ENCODE measurements at places on chromosomes 11 and 22. TPM values are rescaled to one million over a fixed set of nuclear protein-coding genes. Genes with fewer than 3 reads are reported as not detected.

- no peak overlapping the region for H3K27ac ChIP-seq
- H3K4me3 ChIP-seq, result peak overlapping the region; percentile 56
- H3K27me3 ChIP-seq, result no peaks in the 10 kb centered on the region
- peaks cover 13% of the 10 kb centered on the region for H3K4me1 ChIP-seq
These were observed 673 bp upstream of the PANX2 start for GRCh38 chr22:50169774-50170341.

- DNase-seq, result no peak
- H3K27me3 ChIP-seq, result no peaks in the 10 kb centered on the region
- H3K36me3 ChIP-seq, result peaks cover 8% of the 10 kb centered on the region
- no peak overlapping the region for H3K27ac ChIP-seq
- no peak overlapping the region for H3K4me3 ChIP-seq
These were observed 55.6 kb downstream of the TCF20 start for GRCh38 chr22:42214633-42215415.

GRCh38 chr11:27447288-27448183 is 25.1 kb downstream of the LGR4 start:
- no peaks in the 10 kb centered on the region for H3K27me3 ChIP-seq
- H3K4me3 ChIP-seq, result no peak overlapping the region
- peaks cover 57% of the 10 kb centered on the region for H3K4me1 ChIP-seq
- peak; percentile 90 for DNase-seq
- H3K36me3 ChIP-seq, result 0 out of 2 replicates have a peak, but pooled peaks cover 7% of the 10 kb centered on the region

- H3K36me3 ChIP-seq, result no peaks in the 10 kb centered on the region
- H3K4me3 ChIP-seq, result no peak overlapping the region
- no peaks in the 10 kb centered on the region for H3K4me1 ChIP-seq
- no peak overlapping the region for H3K27ac ChIP-seq
- no peaks in the 10 kb centered on the region for H3K27me3 ChIP-seq
- DNase-seq, result peak; percentile 56
These were observed 53.8 kb downstream of the ST14 start for GRCh38 chr11:130213143-130213978.

GRCh38 chr11:68990995-68991780 is 10.4 kb upstream of the MRGPRD start:
- H3K27me3 ChIP-seq, result peaks cover 45% of the 10 kb centered on the region
- no peak overlapping the region for H3K4me3 ChIP-seq
- no peak for DNase-seq
- no peaks in the 10 kb centered on the region for H3K4me1 ChIP-seq
- H3K36me3 ChIP-seq, result no peaks in the 10 kb centered on the region
- H3K27ac ChIP-seq, result no peak overlapping the region

DNA sequence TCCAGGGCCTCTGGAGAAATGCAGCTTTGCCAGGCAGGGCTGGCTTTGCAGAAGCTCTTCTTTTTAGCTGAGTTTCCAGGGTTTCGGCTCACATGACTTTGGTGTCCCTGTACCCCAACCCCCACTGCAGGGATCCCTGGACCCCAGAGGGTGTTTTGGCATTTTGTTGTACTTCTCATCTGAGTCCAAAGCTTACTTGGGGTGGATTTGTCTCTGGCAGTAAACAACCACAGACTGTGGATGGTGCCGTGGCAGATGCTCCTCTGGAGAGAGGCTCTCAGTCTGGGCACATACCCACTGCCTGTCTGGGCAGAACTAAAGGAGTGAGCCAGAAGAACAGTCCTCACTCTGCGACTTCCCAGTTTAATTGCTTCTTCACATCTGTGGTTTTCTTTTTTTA is 49.6 kb downstream of the COMMD9 start:
- H3K4me3 ChIP-seq, result no peak overlapping the region
- no peaks in the 10 kb centered on the region for H3K4me1 ChIP-seq
- no peaks in the 10 kb centered on the region for H3K27me3 ChIP-seq
- no peak overlapping the region for H3K27ac ChIP-seq
- H3K36me3 ChIP-seq, result no peaks in the 10 kb centered on the region

DNA sequence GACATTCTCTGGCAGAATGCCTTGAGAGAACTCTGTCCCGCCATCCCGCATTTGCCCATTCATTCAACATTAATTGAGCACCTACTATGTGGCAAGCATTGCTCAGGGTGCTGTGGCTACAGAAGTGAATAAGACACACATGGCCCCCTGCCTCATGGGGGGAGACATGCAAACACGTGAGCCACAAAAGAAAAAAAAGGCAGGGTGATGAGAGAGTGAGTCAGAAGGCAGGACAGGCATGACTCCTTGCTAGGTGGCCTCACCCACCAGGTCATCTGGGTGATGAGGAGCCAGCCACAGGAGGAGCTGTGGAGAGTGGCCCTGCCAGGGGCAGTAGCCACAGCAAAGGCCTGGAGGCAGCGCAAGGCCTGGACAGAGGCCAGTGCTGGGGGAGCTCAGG is 4.9 kb downstream of the CHRM4 start:
- peaks cover 22% of the 10 kb centered on the region for H3K27me3 ChIP-seq
- H3K4me3 ChIP-seq, result no peak overlapping the region
- H3K36me3 ChIP-seq, result no peaks in the 10 kb centered on the region
- H3K4me1 ChIP-seq, result peaks cover 34% of the 10 kb centered on the region

GRCh38 chr11:33222052-33222750 is 35.0 kb upstream of the HIPK3 start:
- H3K27ac ChIP-seq, result no peak overlapping the region
- no peaks in the 10 kb centered on the region for H3K4me1 ChIP-seq
- H3K27me3 ChIP-seq, result no peaks in the 10 kb centered on the region
- no peaks in the 10 kb centered on the region for H3K36me3 ChIP-seq
- H3K4me3 ChIP-seq, result no peak overlapping the region
- DNase-seq, result no peak

DNA sequence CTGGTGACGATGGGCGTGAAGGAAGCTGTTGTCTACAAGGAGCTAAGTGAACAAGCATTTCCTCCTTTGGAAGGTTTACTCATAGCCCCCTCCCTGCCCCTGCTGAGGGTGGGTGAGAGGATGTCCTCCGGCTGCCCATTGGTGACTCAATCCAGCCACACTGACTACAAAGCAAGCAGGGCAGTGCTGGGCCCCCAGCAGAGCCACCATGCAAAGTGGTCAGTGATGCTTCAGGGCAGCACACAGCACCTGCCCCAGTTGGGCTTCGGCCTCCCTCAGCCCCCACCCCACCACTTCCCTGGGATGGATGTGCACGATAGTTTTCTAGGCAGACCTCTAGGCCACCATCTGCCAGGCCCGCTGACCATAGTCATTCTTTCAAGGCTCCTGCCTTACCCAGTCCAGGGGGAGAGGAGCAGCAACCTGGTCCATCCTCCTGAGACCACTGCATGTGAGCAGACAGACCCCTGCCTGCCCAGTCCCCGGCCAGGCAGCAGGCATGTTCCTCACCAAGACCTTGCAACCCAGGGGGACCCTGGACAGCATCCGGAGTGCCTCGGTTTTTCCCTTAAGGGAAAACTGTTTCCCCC is 125.1 kb downstream of the BCR start:
- no peaks in the 10 kb centered on the region for H3K36me3 ChIP-seq
- no peak overlapping the region for H3K27ac ChIP-seq
- H3K27me3 ChIP-seq, result no peaks in the 10 kb centered on the region
- no peak overlapping the region for H3K4me3 ChIP-seq
- no peaks in the 10 kb centered on the region for H3K4me1 ChIP-seq

DNA sequence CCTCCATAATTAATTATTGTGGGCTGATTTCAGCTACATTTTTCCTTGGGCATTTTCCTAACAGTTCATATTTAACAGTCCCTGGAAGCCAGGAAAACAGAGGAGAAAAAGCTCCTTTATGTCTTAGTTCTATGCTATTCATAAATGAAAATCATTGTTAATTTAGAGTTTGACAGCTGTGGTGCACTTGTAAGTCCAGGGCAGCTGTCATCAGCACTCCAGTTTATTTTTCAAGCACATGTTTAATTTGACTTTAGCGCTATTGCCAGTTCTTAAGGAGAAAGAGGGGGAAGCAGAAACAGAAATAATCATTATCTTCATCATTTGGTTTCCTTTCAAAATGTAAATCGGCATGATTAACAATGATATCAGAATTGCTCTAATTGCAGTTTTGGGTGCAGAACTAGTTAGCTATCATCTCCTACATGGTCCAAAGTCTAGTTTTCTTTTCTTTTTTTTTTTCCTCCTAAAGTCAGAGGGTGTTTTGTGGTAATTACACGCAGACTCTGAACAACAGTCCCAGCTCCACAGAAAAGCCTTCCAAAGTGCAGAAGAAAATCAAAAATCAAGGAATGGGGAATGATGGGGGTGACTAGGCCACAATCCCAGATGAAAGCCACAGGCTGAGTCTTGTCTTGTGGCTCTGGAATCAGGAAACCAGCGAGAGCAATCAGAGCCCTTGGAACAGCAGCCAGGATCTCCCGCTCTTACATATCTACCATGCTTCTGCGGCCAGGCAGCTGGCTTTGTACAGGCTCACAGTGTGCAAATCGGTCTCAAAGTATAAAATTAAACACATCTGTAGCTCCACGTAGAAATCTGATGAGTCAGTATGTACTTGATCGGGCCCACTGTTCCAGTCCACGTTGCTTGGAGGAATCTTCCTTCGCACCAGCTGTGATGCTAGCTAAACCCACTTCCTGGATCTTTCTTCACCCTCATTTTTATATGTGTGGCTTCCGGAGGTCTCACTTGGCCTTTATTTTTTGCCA is 91.9 kb downstream of the SPON1 start:
- H3K4me3 ChIP-seq, result no peak overlapping the region
- H3K36me3 ChIP-seq, result no peaks in the 10 kb centered on the region
- no peak overlapping the region for H3K27ac ChIP-seq
- DNase-seq, result no peak
- H3K27me3 ChIP-seq, result no peaks in the 10 kb centered on the region

- H3K36me3 ChIP-seq, result no peaks in the 10 kb centered on the region
- no peaks in the 10 kb centered on the region for H3K27me3 ChIP-seq
- no peak overlapping the region for H3K27ac ChIP-seq
- no peak overlapping the region for H3K4me3 ChIP-seq
- DNase-seq, result no peak
These were observed 120.4 kb downstream of the CCDC34 start for GRCh38 chr11:27242591-27242990.

- no peaks in the 10 kb centered on the region for H3K27me3 ChIP-seq
- no peaks in the 10 kb centered on the region for H3K36me3 ChIP-seq
- no peaks in the 10 kb centered on the region for H3K4me1 ChIP-seq
These were observed 1219.8 kb upstream of the RAG2 start for GRCh38 chr11:37817727-37818270.

DNA sequence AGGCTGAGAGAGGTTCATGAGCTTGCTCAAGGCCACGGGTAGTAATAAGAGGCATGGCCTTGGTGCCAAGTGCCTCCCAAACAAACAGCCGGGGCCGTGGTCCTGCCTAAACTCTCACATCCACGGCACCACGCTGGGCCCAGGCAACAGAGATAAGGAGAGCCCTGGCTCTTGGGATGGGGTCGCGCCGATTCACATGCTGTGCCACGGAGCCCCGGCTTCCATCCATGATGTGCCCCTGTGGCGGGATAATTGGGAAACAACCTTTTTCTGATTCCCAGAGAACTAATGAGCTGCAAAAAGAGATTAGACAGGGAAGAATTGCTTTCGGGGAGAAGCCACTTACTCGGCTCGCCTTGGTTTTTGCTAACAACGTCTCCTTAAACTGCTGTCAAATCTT is 22.0 kb downstream of the TP53AIP1 start:
- H3K4me1 ChIP-seq, result no peaks in the 10 kb centered on the region
- H3K27ac ChIP-seq, result no peak overlapping the region
- no peaks in the 10 kb centered on the region for H3K36me3 ChIP-seq
- H3K4me3 ChIP-seq, result no peak overlapping the region
- DNase-seq, result no peak
- H3K27me3 ChIP-seq, result peaks cover 42% of the 10 kb centered on the region

DNA sequence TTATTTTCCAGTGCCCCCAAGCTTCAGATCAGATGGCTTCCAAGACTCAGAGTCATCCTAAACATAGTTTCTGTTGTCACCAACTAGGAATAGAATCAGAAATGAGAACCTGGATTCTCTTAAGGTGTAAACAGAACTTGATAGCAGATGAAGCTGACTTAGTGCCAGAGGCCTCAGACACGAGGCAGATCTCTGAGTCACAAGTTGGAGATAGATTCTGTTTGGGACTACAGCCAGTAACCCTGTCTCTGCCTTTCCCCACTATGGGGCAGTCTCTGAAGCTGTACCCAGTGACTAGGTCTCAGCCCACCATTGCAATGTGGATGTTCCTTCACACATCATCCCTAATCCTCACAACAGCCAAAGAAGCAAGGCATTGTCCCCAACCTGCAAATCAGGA is 25.4 kb downstream of the NEU3 start:
- H3K4me3 ChIP-seq, result no peak overlapping the region
- H3K27me3 ChIP-seq, result no peaks in the 10 kb centered on the region
- no peak for DNase-seq
- H3K36me3 ChIP-seq, result no peaks in the 10 kb centered on the region

GRCh38 chr11:125463590-125464269 is 32.3 kb downstream of the FEZ1 start:
- no peak overlapping the region for H3K4me3 ChIP-seq
- no peak overlapping the region for H3K27ac ChIP-seq
- no peak for DNase-seq

GRCh38 chr11:47376525-47377371 is 1.6 kb downstream of the SPI1 start:
- no peaks in the 10 kb centered on the region for H3K4me1 ChIP-seq
- no peaks in the 10 kb centered on the region for H3K36me3 ChIP-seq
- no peak for DNase-seq

DNA sequence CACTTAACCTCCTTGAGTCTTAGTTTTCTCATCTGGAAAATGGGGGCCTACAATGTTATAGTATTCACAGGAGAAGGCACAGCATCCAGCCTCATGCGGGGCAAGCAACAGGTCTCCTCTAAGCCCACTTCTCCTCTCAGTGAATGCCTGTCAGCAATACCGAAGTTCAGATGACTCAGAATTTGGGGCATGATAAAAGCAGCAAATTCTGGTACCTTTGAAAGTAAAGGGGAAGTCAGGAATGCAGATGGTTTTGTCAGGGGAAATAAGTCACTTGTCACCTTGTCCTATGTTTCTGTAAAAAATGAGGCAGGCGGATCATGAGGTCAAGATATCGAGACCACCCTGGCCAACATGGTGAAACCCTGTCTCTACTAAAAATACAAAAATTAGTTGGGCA is 350.2 kb downstream of the LARGE1 start:
- DNase-seq, result no peak
- no peaks in the 10 kb centered on the region for H3K4me1 ChIP-seq
- no peaks in the 10 kb centered on the region for H3K36me3 ChIP-seq
- H3K27me3 ChIP-seq, result no peaks in the 10 kb centered on the region
- H3K27ac ChIP-seq, result no peak overlapping the region

DNA sequence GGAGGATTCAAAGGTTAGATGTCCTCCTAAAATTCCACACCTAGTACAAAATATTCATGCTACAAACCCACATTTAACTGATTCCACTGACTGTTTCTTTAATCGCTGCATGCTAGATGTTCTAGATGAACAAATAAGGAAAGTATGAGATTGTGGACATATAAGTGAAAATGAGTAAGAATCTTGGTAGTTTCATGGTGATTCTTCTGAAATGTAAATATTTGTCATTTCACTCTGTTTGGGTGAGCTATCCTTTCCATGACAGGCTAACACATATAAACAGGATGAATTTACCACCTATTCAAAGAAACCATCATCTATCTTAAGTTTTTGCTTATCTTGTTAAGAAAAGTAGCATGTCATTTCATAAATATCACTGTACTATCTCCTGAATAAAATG is 14.8 kb downstream of the OR5B3 start:
- no peak for DNase-seq
- H3K36me3 ChIP-seq, result no peaks in the 10 kb centered on the region
- no peaks in the 10 kb centered on the region for H3K27me3 ChIP-seq
- H3K4me3 ChIP-seq, result no peak overlapping the region
- no peak overlapping the region for H3K27ac ChIP-seq

- H3K27ac ChIP-seq, result no peak overlapping the region
- no peaks in the 10 kb centered on the region for H3K36me3 ChIP-seq
- no peak overlapping the region for H3K4me3 ChIP-seq
- DNase-seq, result peak; percentile 49
These were observed 95.2 kb upstream of the TP53I11 start for GRCh38 chr11:45045683-45046471.

The LMO2 gene
- 0.45 TPM for total RNA-seq

The CLDN5 gene
- total RNA-seq, result not detected

The PTGDR2 gene
- not detected for total RNA-seq

The AKIP1 gene
- 16.7 TPM for total RNA-seq

The MUC6 gene
- 0.07 TPM for total RNA-seq

The OR51I1 gene
- not detected for total RNA-seq

Measured in PC-9 (cell line).